B cell (primary cell): ENCODE measurements at places on chromosomes 4 and X. TPM values are rescaled to one million over a fixed set of nuclear protein-coding genes. Genes with fewer than 3 reads are reported as not detected.

The SOX3 gene
- total RNA-seq: not detected in 2 replicates

The GPM6B gene
- total RNA-seq: not detected in 2 replicates

The EIF2S3 gene
- 260 and 272 TPM in 2 replicates for total RNA-seq

The FGF5 gene
- total RNA-seq: not detected in 2 replicates

The ADH4 gene
- not detected in 2 replicates for total RNA-seq

The SPANXA2 gene
- not detected in 2 replicates for total RNA-seq
